Activated CD4-positive, CD25-positive, alpha-beta regulatory T cell treated with anti-CD3 and anti-CD28 coated beads, Interleukin-2, amount 50 U/mL, for 24 hours (primary cell): ENCODE measurements at places on chromosomes 12 and 14.
A peak's percentile ranks its signal among the peaks of the same experiment; 100 is the strongest.

DNA sequence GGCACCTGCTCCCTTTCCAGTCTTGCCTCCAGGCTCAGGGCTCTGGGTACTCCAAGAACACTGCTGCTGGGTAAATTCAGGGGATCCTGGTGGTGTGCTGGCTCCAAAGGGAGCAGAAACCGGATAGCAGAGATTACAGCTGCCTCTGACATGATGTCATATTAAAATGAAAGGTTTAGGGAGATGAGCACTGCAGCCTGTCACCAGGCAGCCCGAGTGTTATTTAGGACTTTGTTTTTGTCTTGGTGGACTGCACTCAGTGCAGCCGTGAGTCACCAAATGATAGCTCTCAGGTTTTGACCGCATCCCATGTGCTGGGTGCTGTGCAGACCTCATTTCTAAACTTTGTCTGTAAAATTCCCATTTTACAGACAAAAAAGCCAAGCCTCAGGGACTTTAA is 266.0 kb upstream of the CRY1 start:
- peak; percentile 33 for ATAC-seq

- no peak for ATAC-seq
Measured at GRCh38 chr12:124191024-124191359, 103.9 kb upstream of the RFLNA start.

- no peak for ATAC-seq
Measured at GRCh38 chr14:68809524-68809923, 16.7 kb upstream of the ZFP36L1 start.

GRCh38 chr14:50801706-50802105 is 29.3 kb downstream of the NIN start:
- no peak for ATAC-seq

GRCh38 chr12:112907415-112908157 is 824 bp downstream of the OAS1 start:
- ATAC-seq, result no peak
